Activated T-cell treated with anti-CD3 and anti-CD28 coated beads, Interleukin-2, amount 50 U/mL, for 48 hours (primary cell): ENCODE measurements at places on chromosomes 2 and 18.

GRCh38 chr18:39380186-39380725, 1814.7 kb upstream of the CELF4 start:
- DNase-seq: no peak

DNA sequence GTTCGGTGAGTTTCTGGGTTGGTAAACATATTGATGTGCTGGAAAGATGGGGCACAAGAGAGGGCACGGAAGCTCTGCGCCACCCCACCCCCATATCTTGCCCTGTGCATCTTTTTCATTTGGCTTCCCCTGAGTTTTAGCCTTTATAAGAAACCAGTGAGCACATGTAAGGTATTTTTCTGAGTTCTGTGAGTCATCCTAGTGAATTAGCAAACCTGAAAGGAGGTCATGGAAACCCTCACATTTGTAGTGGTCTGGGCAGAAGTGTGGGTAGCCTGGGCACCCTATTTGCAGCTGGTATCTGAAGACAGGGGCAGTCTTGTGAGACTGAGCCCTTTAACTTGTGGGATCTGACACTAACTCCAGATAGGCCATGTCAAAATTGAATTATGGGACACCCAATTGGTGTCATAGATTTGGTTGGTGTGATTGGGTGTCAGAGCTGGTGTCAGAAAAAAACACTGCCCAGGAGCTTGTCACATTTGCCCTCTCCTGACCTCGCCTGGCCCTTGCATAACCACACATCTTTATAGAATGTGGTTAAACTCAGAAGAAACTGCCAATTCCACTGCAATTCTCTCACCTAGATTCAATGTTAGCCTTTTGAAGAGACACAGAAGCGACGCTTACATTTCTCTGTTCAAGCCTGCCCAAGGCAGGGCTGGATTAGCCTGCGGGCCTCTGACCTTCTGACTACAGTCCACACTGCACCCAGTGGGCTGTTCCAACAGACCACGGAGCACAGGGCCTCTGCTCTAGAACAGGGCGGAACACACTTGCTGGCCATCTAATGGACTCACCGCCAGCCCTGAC, 12.0 kb upstream of the GALM start:
- peak; percentile 73 for DNase-seq

DNA sequence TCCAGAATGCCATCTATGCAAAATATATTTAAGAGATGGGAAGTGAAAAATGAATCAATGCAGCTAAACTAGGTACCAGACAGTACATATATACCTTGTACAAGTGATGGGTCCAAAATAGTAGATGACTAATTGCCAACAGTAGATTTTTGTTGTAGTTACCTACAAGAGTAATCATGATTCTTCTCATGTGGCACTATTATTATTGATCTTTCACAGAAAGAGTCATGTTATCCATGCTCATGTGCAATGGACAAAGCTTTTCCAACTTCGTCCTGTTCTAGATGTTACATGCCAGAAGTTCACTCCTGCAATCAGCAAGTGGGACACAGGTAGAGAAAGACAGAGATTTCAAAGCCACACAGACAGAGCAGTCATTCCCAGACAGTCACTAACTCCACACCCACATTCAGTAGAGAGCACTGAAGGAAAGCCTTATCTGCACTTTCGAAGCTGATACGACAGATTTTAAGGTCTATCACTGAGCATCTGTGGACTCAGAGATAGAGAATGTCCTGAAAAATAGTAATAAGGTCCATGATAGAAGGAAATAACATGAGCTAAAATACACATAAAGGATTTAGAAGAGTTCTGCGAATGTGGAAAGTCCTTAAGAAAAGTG, 101.6 kb upstream of the ITPRID2 start:
- no peak for DNase-seq

- no peak for DNase-seq
Measured at GRCh38 chr2:123364243-123364896, 660.7 kb upstream of the CNTNAP5 start.

- peak; percentile 19 for DNase-seq
Measured at GRCh38 chr2:101149241-101150192, 1.7 kb downstream of the TBC1D8 start.

GRCh38 chr18:11163665-11164064, 14.3 kb upstream of the PIEZO2 start:
- DNase-seq: peak; percentile 23

DNA sequence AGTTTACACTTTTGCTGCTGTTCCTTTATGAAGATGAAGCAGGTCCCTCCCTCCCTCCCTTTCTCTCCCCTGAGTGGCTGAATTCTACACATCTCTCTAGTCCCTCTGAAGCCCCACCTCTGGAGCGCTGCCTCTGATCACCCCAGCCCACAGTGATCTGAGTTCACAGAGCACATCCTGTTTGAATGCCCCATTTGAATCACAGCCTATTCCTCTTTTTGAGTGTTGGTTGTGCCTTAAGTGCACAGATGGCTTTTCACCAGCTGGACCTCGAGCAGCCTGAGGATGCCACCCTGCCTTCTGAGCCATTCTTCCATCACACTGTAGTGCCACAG, 87.1 kb downstream of the ITGB1BP1 start:
- DNase-seq: peak; percentile 32

GRCh38 chr2:241358470-241358869, 2.4 kb downstream of the FARP2 start:
- DNase-seq: no peak

GRCh38 chr18:47767699-47768098, 162.8 kb downstream of the SMAD2 start:
- no peak for DNase-seq

DNA sequence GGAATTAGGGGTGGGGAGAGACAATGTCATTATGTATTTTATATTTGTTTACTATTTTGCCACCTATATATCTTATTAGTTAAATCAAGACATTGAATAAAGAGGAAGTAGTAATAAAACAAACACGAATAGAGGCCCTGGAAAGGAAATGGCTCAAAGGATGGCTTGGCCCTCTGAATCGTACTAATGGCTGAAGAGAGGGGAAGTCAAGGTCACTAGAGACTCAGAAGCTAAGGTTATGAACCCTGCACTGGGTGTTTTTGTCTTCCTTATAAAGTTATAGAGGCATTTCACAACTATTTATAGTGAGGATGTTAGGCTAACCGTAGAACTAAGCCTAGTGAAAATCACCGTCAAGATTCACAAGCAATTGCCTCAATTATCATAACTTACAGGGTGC, 685.9 kb downstream of the ARHGAP15 start:
- DNase-seq: no peak

GRCh38 chr18:42271647-42272414, 316.8 kb downstream of the PIK3C3 start:
- no peak for DNase-seq

GRCh38 chr2:152433289-152433688, 98.3 kb downstream of the FMNL2 start:
- no peak for DNase-seq

DNA sequence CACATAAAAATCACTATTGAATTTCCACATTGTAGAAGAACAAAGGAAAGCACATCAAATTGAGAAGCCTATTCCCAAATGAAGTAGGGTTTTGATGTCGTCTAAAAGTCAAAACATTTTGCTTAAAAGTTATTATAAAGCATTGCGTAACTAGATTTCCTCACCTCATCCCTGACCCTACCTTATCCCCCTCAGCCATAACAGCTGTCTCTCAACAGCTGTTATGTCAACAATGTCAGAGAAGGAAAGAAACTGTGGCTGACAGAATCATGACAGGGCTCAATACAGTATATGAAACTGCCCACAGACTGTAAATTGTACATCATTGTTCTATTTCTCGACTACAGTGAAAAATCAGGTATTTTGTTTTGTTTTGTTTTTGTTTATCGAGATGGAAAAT, 63.0 kb upstream of the ACVR1C start:
- DNase-seq: no peak

GRCh38 chr2:139790136-139790535, 1009.9 kb upstream of the NXPH2 start:
- no peak for DNase-seq

DNA sequence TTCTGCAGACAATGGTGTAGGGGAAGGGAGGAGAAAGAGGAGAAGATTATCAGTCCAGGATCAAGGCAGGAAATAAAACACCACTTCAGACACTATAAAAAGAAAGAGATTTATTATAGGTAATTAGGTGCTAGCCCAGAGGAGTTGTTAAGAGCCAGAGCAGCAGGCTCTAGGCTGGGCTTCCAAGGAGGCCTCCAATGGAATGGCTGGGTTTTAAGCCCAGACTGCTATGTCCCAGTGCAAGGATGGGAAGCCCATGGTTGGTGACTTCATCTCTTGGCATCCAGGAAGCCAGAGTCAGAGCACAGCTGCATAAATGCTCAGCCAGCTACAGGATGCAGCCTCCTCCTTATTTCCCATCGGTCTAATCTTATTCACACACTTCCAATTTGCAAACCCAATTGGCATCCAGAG, 95.6 kb downstream of the LAMA3 start:
- no peak for DNase-seq

GRCh38 chr2:38176619-38177021, 100.7 kb upstream of the CYP1B1 start:
- DNase-seq: no peak

GRCh38 chr2:239343946-239344856, 56.6 kb downstream of the HDAC4 start:
- no peak for DNase-seq

DNA sequence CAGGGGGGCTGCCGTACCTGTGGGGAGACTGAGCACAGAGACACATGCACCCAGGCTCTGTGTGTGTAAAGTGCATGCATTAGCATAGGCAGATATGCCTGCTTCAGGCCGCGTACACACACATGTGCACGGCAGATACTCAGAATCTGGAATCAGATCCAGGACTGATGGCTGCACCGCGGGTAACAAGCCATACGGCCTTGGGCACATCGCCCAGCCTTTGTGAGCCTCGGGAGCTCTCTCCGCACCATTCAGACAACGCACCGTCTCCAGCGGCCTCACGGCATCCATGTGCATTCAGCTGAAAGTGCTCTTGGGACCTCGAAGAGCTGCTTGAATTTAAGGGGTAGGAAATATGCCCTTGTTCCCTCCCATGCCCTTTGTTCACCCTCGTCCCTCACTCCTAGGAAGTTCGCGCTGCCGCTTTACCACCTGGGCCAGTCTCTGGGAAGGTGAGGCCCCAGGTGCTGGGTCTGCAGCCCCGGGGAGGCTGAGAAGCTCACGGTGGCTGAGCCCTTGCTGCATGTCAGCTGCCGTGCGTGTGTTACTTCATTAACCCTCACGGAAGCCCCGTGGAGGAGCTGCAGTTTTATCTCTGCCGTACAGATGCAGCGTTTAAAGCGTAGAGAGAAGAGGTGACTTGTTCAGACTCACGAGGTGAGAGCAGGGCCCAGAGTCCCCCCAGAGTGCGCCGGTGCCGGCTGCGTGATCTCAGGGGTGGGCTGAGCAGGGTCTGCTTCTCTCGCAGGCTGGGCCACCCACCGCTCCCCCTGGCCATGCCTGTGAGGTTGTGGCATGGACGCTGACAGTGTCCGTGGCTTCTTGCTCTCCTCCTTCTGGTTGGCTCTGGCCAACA, 377.7 kb upstream of the MYT1L start:
- no peak for DNase-seq

DNA sequence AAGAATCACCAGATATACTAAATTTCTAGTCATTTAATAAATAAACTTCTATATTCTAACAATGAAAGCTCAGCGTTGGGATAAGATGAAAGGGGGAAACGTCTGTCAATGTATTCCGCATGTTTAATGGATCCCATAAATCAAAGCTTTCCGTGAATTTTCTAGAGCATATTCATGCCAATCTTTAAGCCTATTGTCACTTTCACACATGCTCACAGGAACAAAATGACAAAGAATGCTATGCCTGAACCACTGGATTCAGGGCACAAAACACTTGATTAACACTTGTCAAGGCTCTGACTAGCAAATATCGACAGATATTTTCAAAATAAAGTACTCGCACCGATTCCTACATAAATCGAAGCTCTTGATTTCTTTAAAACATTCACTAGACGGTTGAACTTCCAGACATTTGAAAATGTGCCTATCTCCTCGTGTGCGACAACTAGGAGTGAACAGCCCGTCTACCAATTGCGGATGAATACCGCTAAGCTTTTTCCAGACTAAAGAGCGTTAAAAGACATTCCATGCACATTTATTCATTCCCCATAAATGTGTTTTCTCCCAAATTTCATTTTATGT, 1.8 kb downstream of the TLK1 start:
- no peak for DNase-seq

DNA sequence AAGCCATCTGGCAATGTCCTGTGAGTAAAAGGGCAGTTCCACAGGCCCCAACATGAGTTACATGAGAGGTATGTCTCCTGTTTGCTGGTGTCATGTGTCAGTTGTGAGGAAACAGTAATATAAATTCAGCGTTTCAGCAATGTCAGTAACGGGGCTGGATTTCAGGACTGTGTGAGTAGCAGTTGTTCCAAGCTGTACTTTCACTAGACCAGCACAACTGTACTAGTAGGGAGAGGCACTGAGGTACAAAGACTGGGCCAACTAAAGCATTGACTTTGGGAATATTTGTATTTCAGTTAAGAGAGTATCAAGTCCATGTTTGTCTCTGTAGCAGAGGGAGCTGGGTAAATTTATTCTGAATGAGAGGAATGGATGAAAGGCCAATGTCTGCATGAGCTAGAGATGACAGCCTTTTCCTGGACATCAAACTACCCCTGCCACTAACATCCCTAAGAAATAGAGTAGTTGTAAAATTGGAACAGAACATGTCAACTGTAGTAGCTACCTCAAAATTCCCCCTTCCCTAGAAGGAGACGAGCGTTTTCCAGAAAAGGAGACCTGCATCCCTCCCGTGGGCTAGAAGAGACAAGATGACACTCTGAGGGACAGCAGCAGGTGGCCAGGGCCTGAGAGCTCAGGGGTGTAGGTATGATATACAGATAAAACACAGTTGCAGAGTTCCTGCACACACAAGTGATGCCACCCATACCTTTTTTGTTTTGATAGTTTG, 24.4 kb downstream of the EIF4E2 start:
- DNase-seq: no peak

DNA sequence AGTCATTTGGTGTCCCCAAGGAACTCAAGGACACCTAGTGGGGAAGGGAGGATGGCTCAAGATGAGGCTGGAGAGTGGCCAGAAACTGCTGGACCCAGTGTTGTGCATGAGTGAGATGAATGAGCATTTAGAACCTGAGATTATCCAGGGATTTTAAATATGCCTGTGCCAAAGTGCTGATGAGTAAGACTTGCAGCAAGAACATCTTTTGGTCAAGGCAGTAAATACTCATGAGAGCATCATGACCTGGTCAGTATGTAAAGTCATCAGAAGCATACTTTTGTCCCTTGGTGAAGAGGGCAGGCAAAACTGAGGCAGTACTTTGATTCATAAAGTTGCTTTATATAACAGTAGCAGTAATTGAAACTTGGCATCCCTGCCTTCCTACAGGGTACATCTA, 3.1 kb upstream of the SPP2 start:
- DNase-seq: no peak

GRCh38 chr2:78999406-78999805, 26.1 kb upstream of the REG3G start:
- DNase-seq: no peak

- no peak for DNase-seq
Measured at GRCh38 chr2:201955702-201956141, 77.9 kb upstream of the FZD7 start.
